ENCODE measurements at places on chromosomes 12 and 14. TPM values are rescaled to one million over a fixed set of nuclear protein-coding genes. Genes with fewer than 3 reads are reported as not detected.

Gene HOXC10
- 2.7 TPM for total RNA-seq

Gene TSPAN11
- 0.03 TPM for total RNA-seq

Gene RAD52
- total RNA-seq = 11.5 TPM

Gene GLT8D2
- total RNA-seq = not detected

Gene PCED1B
- 45.6 TPM for total RNA-seq

Gene MDGA2
- not detected for total RNA-seq

Gene RNASE11
- total RNA-seq = not detected

Gene TOMM20L
- total RNA-seq = not detected

Gene LMNTD1
- total RNA-seq = not detected

Gene CD27
- not detected for total RNA-seq

Gene KLRG1
- total RNA-seq = 2.3 TPM

Gene IFI27L1
- 19.0 TPM for total RNA-seq

Gene TAS2R7
- total RNA-seq = not detected

Gene PLCZ1
- total RNA-seq = not detected

Gene KRT86
- 30.3 TPM for total RNA-seq

Gene PLEKHD1
- 0.02 TPM for total RNA-seq

Gene ASPG
- not detected for total RNA-seq

Gene KLHL33
- not detected for total RNA-seq

Gene ERH
- total RNA-seq = 338 TPM

Measured in A549 treated with DMSO at 1 μM for 4 hours (cell line).